ENCODE measurements at places on chromosomes 7 and 10.

DNA sequence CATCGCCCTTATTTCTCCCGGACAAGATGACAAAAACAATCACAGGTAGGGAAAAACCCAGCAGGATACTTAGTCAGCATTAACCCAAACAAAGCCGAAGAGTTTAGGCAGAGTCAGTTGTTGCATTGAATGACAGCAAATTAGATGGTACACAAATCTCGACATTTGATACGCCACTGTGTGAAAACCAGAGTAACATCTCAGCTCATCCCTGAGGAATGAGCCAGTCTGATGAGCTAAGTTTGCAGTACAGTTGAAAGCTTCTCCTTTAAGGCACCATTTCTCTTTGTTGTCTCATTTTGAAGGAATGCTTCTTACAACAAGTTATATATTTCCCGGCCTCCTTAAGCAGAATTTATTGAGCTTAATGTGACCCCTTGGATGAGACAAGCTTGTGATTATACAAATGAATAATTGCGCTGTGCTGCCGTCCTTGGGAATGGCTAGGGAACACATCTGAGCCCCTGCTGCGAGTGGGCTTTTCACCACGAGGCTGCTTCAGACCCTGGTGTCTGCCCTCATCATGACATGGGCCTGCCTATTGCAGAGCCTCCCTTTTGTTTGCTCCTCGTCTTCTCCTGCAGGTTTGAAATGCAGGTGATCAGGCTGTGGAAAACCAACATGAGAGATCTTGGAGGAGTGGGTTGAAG is 137.3 kb downstream of the CELF2 start:
- no peak for DNase-seq

DNA sequence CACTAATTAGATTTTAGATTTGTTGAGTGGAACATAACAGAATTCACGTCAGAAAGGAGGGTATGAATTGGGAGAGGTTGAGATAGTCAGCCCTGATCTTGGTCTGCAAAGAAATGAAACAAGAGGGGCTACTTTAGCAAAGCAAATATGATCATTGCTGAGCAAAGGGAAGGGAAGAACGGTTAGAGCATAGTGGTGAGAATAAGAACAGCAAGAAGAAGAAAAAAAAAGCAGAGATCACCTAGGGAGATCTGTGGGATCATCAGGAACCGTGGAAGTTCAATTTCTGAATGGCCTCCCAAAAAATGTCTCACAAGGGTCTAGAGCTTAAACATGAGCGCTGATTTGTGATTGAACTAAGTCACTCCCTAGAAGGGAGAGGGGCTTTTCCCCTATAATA is 156.1 kb downstream of the DGKI start:
- no peak for DNase-seq

GRCh38 chr10:73577788-73578187 is 13.4 kb downstream of the USP54 start:
- DNase-seq, result no peak

DNA sequence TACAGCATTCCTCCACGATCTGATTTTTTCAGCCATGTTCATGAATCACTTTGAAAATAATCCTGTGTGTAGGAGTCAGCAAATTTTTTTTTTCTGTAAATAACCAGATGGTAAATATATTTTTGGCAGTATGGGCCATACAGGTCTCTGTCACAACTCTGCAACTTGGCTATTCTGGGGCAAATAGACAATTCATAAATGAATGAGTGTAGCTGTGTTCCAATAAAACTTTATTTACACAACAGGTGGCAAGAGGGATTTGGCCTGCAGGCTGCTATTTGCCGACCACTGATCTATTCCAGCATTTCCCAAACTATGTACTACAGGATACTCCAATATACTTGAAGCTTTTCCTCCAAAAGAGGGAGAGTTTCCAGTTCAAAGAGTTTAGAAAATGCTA is 78.7 kb upstream of the SVIL start:
- no peak for DNase-seq

DNA sequence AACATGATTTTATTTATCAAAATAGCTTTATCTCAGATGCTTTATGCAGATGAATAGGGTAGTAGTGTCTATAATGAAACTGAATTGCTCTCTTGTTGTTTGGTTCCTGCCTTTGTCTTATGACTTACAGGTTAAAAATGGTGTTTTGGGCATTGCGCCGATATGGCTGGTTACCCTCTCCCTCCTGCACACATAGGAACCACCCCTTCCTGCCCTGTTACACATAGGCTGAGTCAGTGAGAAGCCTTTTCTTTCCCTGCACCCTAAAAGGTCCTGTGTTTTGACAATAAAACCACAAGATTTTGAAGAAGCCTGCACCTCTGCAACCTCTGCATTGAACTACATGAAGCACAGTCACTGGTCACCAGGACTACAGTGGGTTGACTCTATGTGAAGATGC is 655.8 kb upstream of the ANKRD30A start:
- no peak for DNase-seq

GRCh38 chr10:84194424-84195043 is at the start of gene CDHR1:
CDHR1 (plus strand) TSS chr10:84194537; CDS start chr10:84194761, 224 bp downstream.
- DNase-seq, result no peak

DNA sequence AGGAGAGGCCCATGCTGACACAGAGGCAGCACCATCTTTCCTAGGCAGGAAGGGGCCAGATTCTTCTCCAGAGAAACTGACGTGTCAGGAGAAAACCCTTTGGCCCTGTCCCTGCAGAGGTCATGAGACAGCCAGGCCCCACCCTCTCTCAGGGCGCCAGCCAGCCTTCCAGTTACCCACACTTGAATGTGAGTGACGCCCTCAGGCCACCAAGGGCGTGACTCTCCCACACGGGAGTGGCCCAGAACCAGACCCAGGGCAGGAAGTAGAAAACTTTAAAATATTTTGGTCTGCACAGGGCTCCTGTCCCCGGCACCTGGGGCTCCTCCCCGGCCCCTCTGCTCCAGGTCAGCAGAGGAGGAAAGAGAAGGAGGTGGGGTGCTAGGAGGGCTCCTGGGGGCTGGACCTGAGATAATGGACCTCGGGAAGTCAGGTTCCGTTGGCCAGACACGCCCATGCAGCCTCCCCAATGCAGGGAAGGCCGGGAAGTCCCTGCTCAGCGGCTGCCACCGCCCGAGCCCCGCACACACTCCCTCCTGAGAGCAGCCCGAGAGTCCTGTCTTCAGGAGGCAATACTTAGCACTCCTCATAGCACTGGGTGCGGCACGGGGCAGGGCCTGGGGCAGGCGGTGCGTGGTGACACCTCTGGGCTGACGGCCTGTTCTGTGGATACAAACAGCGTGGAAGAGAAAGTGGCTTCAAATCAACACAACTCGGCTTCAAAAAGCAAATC is 67.0 kb upstream of the CFAP46 start:
- no peak for DNase-seq

GRCh38 chr10:25966844-25967243 is 32.8 kb downstream of the MYO3A start:
- no peak for DNase-seq

DNA sequence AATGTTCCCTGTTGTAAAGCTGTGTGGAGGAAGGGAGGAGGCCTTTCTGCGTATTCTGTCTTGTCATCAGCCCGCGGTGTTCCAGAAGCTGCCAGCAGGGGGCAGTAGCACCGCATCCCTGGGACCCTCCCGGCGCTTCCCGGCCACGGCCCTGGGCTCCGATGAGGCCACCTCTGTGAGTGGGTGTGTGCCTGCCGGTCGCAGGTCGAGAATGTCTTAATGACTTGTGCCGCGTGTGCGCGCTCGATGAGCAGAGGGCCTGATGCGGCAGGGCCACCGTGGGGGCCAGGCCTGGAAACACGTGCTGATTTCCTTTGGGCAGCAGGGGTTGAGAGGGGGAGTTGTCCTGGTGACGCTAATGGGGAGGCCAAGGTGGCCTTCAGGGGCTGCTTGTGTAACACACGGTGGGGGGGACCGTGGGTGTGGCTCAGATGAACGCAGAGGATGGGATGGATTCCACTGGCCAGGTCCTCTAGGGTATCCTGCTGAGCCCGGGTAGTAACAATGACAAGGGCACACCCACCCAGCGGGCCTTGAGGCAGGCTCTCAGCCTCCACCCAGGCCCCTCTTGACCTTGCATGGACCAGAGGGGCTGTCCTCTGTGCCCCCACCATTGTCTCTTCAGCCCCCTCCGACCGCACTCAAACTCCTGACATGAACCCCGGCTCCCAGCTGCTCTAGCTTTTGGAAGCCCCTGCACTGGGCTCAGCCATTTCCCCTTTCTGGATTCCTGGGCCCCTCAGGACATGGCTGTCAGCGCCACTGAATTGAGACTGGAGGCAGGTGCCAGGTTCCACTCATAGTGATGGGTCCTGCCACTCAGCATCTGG is 135.9 kb upstream of the PODXL start:
- no peak for DNase-seq

- DNase-seq, result no peak
Observed at GRCh38 chr7:151435103-151435916, 4.6 kb downstream of the CRYGN start.

- DNase-seq, result no peak
Observed at GRCh38 chr10:101040061-101040460, 9.0 kb downstream of the SFXN3 start.

GRCh38 chr10:29828956-29829355 is 194.2 kb upstream of the SVIL start:
- DNase-seq, result no peak

- DNase-seq, result no peak
Observed at GRCh38 chr7:128030263-128030653, 979 bp downstream of the LRRC4 start.

GRCh38 chr7:6071406-6071805 is 40.2 kb downstream of the ANKRD61 start:
- DNase-seq, result no peak

GRCh38 chr7:31114593-31115343 is 62.7 kb downstream of the ADCYAP1R1 start:
- no peak for DNase-seq

GRCh38 chr7:2398506-2398905 is 4.9 kb upstream of the CHST12 start:
- DNase-seq, result no peak

- no peak for DNase-seq
Observed at GRCh38 chr7:121515229-121515628, 119.1 kb upstream of the FAM3C start.

DNA sequence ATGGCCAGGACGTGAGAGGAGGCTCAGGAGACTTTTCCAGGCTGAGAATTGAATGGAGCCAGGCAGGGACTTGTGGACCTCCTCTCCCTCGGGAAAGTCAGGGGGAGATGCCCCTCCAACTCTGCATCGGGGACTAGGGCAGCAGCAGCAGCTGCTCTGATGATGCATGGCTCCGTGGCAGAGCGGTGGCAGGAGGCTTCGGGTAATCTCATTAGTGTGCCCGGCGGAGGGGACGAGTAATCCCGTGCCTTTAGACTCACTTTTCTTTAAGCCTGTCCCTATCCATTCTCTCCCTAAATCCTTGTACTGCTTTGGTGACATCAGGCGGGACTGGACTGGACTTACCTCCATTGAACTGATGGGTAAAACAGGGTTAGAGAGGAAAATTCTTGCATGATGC is 75.1 kb downstream of the ZMIZ1 start:
- DNase-seq, result no peak

GRCh38 chr10:124602646-124603365 is 141.2 kb downstream of the LHPP start:
- no peak for DNase-seq

- no peak for DNase-seq
Observed at GRCh38 chr7:47647181-47647917, 65.4 kb upstream of the TNS3 start.

DNA sequence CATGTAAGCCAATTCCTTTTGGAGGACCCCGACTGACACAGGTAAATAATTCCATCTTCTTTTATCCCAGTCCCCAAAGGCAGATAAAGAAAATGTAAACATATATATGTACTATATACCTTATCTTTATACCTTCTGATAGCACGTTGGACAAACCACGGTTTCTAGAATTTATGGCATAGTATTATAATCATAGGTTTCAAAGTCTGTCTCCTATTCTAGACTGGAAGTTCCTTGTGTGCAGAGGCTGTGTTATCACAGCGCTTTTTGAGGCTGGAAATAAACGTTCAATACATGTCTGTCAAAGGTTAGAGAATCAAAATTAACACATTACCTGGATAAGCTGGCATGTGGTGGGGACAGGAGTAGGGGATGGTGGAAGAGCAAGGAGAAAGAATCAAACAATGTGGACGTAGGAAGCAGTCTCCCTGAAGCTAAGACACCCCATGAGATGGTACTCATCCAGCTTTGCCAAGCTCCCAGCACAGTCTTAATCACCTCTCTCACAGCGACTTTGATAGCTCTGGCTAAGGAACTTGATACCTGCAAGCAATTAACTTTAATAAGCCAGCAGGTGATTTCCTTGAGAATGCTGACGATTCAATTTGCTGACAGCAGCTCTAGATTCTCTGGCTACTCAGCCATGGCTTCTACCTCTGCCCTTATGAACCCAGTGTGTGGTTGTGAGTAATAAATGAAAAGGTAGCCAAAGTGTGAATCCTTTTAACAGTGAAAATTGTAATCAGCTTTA is 208.4 kb upstream of the LRRTM3 start:
- DNase-seq, result no peak

DNA sequence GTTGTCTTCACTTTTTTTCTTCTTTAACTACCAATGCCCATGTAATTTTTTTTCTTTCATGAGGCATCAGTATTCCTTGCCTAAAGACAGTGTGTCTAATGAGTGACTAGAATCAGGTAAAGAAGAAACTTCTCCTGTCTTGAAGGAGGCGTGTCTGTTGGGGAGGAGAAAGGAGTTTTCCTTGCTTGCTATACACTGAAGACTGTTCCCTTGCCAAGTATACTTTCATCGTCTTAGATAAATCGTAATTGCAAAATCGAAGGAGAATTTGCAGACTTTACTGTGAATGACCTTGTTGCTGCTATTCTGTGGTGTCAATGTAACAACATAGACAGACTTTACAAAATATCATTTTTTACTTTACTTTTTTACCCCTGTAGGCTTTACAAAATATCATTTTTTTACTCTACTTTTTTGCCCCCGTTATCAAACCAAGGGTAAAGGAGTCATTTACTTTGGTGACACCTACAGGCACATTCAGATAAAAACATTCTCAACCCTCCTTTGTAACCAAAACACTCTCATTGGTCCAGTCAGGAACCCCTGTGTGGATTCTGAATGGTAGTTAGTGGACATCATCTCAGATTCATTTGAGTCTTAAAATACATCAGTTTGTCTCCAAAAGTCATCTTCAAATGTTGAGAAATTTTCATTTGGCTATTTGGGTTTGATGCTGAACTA is 232.4 kb downstream of the AHR start:
- DNase-seq, result no peak

- no peak for DNase-seq
Observed at GRCh38 chr7:12571691-12572090, 1.2 kb downstream of the SCIN start.

DNA sequence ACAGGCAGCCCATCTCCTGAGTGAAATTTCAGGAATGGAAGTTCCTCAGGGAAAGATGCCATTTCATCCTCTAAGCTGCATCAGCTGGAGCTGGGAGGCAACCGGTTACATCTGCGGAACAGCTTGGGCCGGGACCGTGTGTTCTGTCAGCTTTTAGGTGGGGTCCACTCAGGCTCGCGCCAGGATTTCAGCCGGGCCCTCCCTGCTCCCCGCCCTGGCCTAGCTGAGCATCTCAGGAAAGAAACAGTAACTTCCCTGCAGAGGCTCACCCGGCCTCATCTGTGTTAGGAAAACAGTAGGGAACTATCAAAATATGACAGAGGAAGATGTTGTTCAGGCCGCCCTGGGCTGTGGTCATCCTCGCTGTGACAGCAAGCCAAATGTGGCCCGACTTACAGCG is 110.4 kb downstream of the TRIL start:
- no peak for DNase-seq

- DNase-seq, result no peak
Observed at GRCh38 chr7:107432261-107432660, 37.6 kb upstream of the GPR22 start.

Data from T-helper 2 cell (primary cell).